ENCODE measurements at places on chromosomes 16 and 17. TPM values are rescaled to one million over a fixed set of nuclear protein-coding genes. Genes with fewer than 3 reads are reported as not detected.

Gene RNF112
- not detected for total RNA-seq

Gene SLC2A4
- 0.14 TPM for total RNA-seq

Gene RASL10B
- 0.13 TPM for total RNA-seq

Gene KRTAP2-3
- not detected for total RNA-seq

Gene RCVRN
- total RNA-seq = not detected

Gene KIF2B
- not detected for total RNA-seq

Gene MSLN
- total RNA-seq = not detected

Gene TOM1L1
- total RNA-seq = 5.2 TPM

Gene CSH1
- total RNA-seq = not detected

Gene GP1BA
- not detected for total RNA-seq

Gene ZNF200
- 14.1 TPM for total RNA-seq

Gene NXN
- 33.6 TPM for total RNA-seq

Gene TCAP
- 0.13 TPM for total RNA-seq

Gene ABCC6
- under 0.01 TPM for total RNA-seq

Gene ITGB3
- total RNA-seq = 86.4 TPM

Measured in thoracic aorta endothelial cell (primary cell).